ENCODE measurements at places on chromosomes 12 and 14.

- no peak for DNase-seq
Measured at GRCh38 chr12:6386491-6386890, 2.5 kb downstream of the LTBR start.

GRCh38 chr12:12086973-12087692 lies 16.4 kb downstream of the BCL2L14 start:
- DNase-seq, result no peak

- no peak for DNase-seq
Measured at GRCh38 chr12:26668847-26669246, 164.1 kb downstream of the ITPR2 start.

- no peak for DNase-seq
Measured at GRCh38 chr12:80212938-80213645, 113.8 kb downstream of the OTOGL start.

DNA sequence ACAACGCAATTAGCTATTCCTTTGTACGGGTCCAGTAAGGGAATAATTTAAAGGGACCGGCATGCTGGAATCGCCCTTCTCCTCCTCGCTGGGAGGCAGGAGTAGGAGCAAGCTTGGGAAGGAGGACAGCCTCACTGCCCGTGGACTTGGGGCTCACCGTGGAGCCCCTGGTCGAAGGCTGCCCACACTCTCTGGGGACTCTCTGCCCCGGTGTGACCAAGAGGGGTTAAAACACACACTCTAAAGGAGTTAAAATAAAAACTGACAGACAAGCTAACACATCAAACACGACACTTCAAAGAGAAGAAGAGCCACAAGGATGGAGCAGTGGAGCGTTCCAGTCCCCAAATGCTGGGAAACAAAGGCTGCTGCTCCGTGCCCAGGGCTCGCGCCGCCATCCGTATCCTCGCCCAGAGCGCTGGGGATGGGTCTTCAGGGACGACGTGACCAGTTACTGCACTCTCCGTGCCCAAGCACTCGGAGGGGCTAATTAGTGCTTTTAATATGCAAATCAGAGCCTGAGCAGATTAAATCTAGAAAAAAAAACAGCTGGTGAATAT lies 123.3 kb downstream of the PAPOLA start:
- no peak for DNase-seq

- no peak for DNase-seq
Measured at GRCh38 chr12:75836533-75836932, 195.0 kb downstream of the PHLDA1 start.

DNA sequence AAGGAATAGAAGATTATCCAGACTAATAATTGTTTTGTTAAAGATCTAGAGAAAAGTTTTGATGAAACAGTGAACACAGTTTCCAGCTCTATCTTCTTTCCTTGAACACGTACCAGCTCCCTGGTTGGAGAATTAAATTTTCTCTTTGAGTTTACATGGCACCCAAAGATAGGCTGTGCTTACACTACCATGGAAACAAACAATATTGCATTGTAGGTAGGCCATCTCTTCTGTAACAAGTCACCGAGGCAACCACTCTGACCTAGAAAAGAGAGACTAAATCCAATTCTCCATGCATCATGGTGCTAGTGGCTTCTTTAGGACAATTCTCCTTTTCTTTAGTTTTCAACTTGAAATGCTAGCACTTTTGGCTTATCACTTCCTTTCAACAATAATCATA lies 9.9 kb downstream of the BMAL2 start:
- no peak for DNase-seq

Measured in stimulated activated CD4-positive, alpha-beta T cell treated with anti-CD3 and anti-CD28 coated beads, Interleukin-1b, Interleukin-23, amount 100 ng/mL, for 24 hours (primary cell).